Activated CD4-positive, alpha-beta memory T cell treated with anti-CD3 and anti-CD28 coated beads for 36 hours (primary cell): ENCODE measurements at places on chromosomes 16 and 17. TPM values are rescaled to one million over a fixed set of nuclear protein-coding genes. Genes with fewer than 3 reads are reported as not detected.

DNA sequence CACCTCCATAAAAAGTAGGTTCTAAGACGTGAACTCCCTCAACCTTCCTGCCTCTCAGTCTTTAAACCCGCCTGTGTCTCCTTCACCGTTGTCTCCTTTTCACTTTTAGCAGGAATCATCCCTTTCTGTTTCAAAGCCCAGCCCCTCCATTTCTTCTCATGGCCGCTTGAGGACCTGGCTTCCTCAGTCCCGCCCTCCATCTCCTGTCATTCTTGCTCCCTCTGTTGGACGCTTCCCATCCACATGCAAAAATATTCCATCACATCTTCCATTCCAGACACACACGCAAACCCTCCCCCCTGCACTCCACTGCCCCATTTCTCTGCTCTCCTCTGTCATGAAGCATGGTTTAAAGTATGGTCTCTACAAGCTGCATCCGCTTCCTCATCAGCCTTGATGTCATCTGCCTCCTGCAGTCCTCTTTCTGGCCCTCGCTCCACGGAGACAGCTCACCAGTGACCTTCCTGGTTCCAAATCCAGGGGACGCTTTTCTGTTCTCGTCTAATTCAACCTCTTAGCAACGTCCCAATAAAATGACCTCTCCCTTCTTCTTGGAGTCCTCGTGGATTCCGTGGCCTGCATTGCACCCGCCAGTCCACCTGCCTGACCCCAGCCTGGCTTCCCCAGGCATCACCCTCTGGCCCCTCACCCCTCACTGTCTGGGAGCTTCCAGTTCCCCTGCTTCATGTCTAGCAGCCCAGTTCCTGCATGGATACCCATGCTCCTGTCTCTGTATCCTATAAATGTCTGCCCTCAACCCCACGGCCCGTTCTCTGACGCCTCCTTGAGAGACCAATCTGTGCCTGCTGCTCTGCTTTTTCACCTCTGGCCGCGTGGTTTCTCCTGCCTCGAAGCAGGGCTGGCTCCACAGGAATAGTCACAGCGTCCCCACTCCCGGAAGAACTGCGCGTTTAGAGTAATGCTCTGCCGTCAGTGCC lies 26.2 kb downstream of the ANKRD40 start:
- no peaks in the 10 kb centered on the region for H3K36me3 ChIP-seq
- no peak overlapping the region for H3K27ac ChIP-seq
- peaks cover 9% of the 10 kb centered on the region for H3K27me3 ChIP-seq
- no peak for DNase-seq
- H3K4me1 ChIP-seq, result peaks cover 7% of the 10 kb centered on the region

ACSM2A gene
- not detected for total RNA-seq

DNA sequence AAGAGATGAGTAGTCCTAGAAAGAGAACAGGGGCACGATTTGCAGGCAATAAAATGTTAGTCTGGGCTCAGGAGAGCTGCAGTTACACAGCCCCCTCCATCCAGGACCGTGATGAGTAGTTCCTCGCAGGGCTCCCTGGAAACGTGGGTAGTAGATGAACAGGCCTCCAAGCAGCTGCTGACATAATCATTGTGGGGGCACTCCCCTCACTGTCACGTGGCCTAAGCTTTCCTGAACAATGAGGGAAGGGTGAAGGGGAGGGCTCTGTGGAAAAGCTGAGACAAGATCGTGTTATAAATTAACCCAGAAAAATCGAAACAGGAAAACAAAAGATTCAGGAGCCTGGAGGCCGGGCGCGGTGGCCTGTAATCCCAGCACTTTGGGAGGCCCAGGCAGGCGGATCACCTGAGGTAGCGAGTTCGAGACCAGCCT lies 1.3 kb upstream of the PER1 start:
- H3K27me3 ChIP-seq, result no peaks in the 10 kb centered on the region
- H3K27ac ChIP-seq, result no peak overlapping the region
- H3K4me1 ChIP-seq, result peaks cover 37% of the 10 kb centered on the region
- DNase-seq, result peak; percentile 83
- H3K36me3 ChIP-seq, result peaks cover 1% of the 10 kb centered on the region

DNA sequence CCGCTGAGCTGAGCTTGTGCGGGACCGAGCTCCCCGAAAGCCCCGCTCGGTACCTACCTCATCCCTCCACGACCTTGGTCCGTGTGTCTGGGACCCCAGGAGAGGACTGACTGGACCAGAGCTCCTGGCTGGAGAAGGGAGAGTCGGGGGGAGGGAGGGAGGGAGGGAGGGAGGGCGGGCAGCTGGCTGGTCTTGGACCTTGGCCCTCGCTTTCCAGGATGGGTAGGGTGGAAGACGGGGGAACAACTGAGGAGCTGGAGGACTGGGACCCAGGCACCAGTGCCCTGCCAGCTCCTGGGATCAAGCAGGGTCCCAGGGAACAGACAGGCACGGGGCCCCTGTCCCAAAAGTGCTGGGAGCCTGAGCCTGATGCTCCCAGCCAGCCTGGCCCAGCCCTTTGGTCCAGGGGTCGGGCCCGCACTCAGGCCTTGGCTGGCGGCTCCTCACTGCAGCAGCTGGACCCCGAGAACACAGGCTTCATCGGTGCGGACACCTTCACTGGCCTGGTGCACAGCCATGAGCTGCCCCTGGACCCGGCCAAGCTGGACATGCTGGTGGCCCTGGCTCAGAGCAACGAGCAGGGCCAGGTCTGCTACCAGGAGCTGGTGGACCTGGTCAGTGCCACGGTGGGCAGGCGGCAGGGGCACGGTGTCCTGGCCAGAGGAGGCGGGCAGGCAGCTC lies 553 bp downstream of the RHBDL1 start:
- peaks cover 7% of the 10 kb centered on the region for H3K36me3 ChIP-seq
- no peak overlapping the region for H3K27ac ChIP-seq
- no peaks in the 10 kb centered on the region for H3K27me3 ChIP-seq
- H3K4me3 ChIP-seq, result no peak overlapping the region
- H3K4me1 ChIP-seq, result peaks cover 15% of the 10 kb centered on the region
- DNase-seq, result no peak

MYH1 gene
- total RNA-seq, result not detected

- H3K27ac ChIP-seq, result no peak overlapping the region
- peaks cover 5% of the 10 kb centered on the region for H3K36me3 ChIP-seq
- DNase-seq, result no peak
- H3K27me3 ChIP-seq, result no peaks in the 10 kb centered on the region
- no peak overlapping the region for H3K4me3 ChIP-seq
Measured at GRCh38 chr16:8730335-8730915, 56.0 kb downstream of the ABAT start.

GRCh38 chr17:78185981-78186691 lies 716 bp downstream of the TK1 start:
- peak overlapping the region; percentile 75 for H3K27ac ChIP-seq
- H3K36me3 ChIP-seq, result peaks cover 35% of the 10 kb centered on the region
- H3K27me3 ChIP-seq, result no peaks in the 10 kb centered on the region
- peaks cover 29% of the 10 kb centered on the region for H3K4me1 ChIP-seq
- H3K4me3 ChIP-seq, result peak overlapping the region; percentile 90

DNA sequence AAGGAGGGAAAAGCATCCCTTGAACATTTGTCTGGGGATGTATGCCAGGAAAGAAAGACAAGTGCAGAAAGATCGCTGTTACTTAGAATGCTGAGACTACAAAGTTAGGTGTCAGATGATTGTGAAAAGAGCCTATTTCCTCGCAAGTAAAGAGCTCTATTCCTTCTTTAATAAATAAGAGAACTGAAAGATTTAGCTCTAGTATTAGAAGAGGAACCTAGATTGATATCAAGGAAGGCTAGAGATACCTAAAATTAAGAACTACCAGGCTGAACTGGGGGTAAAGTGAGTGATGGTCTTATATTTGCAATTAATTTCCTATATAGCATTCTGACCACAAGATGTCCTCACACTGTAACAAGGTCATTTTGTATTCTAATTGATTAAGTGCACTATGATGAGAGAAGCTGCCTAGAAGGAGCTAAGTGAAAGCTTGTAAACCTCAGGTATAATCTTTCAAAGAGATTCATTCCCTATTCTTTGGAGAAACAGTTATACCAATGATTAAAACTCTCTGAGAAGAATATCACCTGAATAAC lies 62.3 kb downstream of the SSH2 start:
- H3K27me3 ChIP-seq, result no peaks in the 10 kb centered on the region
- H3K4me1 ChIP-seq, result peaks cover 2% of the 10 kb centered on the region
- no peaks in the 10 kb centered on the region for H3K36me3 ChIP-seq
- no peak for DNase-seq
- H3K27ac ChIP-seq, result no peak overlapping the region
- H3K4me3 ChIP-seq, result no peak overlapping the region

DNA sequence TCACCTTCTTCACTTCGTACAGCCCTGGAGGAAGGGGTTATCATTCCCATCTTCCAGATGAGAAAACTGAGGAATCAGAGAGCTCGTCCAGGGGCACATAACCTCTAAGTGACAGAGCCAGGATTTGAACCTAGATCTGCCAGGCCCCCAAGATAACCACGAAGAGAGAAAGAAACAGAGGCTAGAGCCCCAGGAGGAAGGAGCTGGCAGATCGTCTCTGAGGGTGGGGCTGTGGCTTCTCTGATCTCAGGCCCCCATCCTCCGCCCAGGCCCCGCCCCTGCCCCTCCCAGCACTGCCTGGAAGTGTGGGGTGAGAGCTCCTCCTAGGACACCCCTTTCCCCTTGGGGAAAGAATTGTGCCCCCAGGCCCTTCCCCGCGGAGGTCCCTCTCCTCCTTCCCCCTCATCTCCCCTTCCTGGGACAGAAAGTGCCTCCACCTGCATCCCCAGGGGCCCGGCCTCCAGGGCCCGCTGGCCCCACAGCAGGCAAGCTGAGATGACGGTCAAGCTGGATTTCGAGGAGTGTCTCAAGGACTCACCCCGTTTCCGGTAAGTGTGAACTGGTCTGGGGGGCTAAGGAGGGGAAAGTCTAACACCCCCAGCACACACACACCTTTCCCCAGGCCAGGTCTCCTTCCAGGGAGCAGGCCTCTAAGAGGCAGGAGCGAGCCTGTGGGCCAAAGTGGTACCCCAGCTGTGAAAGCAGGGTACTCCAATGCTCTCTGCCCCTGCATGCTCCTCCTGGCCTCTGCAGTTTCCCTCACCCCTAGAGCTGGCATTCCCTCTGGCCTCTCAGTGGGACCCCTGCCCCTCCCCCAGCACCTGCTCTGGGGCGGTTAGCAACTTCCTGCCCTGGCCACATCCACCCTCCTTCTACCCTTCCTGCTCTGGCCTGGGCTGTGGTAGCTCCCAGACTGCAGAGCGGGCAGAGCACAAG lies at the start of gene ACAP1:
TSS of gene ACAP1 (plus strand) at position 290 of the 936 bp plus-strand sequence. CDS start at position 496, 206 bp downstream.
- H3K27ac ChIP-seq, result peak within 1 kb of the TSS; percentile 98
- peak; percentile 93 for DNase-seq
- H3K4me3 ChIP-seq, result peak within 1 kb of the TSS; percentile 91
- peaks cover 51% of the 10 kb centered on the region for H3K4me1 ChIP-seq
- no peaks in the 10 kb centered on the region for H3K27me3 ChIP-seq

- no peak overlapping the region for H3K27ac ChIP-seq
- H3K36me3 ChIP-seq, result no peaks in the 10 kb centered on the region
- no peak for DNase-seq
Measured at GRCh38 chr16:31167315-31167714, 12.6 kb upstream of the FUS start.

- peaks cover 29% of the 10 kb centered on the region for H3K36me3 ChIP-seq
- H3K4me3 ChIP-seq, result no peak overlapping the region
- H3K4me1 ChIP-seq, result no peaks in the 10 kb centered on the region
Measured at GRCh38 chr16:27678955-27679354, 129.0 kb downstream of the KATNIP start.

- DNase-seq, result no peak
- no peaks in the 10 kb centered on the region for H3K36me3 ChIP-seq
- H3K4me3 ChIP-seq, result no peak overlapping the region
- H3K4me1 ChIP-seq, result no peaks in the 10 kb centered on the region
- peaks cover 3% of the 10 kb centered on the region for H3K27me3 ChIP-seq
Measured at GRCh38 chr16:82773018-82773417, 146.2 kb downstream of the CDH13 start.

KRT222 gene
- total RNA-seq, result not detected
